ENCODE measurements at places on chromosomes 7 and 10.
A peak's percentile ranks its signal among the peaks of the same experiment; 100 is the strongest.

- DNase-seq, result no peak
Observed at GRCh38 chr10:107481224-107481623, 316.7 kb upstream of the SORCS1 start.

DNA sequence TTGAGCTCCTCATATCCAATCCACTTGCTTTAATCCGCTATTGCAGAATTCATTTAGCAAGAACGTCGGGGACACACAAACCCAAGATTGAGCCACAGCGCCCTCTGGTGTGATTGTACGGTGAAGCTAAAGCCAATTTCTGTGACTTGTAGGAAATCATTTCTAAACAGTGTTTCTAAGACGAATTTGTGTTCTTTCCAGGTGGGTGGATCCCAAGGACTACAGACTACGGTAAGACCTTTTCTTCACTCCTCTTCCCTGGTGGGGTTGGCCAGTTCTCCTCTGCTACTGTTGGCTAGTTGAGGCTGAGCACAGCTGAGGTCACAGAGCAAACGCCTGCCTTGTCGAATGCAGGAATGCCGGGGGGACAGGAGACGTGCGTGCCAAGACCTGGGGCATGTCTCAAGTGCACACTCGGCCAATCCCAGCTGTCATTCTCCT, 5.2 kb downstream of the DMBT1 start:
- peak; percentile 81 for DNase-seq

GRCh38 chr7:130929896-130930659, 196.1 kb upstream of the KLF14 start:
- DNase-seq, result no peak

- no peak for DNase-seq
Observed at GRCh38 chr7:83313931-83314330, 151.2 kb upstream of the PCLO start.

DNA sequence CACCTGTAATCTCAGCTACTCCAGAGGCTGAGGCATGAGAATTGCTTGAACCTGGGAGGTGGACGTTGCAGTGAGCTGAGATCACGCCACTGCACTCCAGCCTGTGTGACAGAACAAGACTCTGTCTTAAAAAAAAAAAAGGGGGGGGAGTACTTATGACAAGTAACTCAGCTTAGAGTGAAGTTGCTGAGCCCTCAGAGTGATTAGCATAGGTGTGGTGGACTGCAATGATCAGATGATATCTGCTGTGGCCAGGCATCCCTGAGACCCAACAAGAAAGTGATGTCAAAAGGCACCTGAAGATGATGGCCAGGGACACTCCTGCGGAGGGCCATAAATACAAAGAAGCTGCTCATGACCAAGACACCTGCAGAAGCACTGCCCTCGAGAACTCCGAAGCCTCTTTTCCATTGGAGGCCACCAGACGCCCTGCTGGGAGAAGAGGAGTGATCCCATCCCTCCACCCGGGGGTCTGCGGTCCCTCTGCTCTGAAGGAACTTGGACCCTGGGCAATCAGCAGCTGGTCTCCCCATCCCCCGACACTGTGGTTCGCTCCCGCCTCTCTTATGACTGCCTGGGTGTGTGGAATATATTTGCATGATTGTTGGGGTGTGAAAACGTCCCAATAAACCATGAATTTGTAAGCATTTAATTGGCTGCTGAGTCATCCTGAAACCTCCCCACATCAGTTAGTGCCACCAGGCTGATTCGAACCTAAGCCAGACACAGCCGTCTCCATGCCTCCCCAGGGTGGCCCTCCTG, 46.0 kb downstream of the RASGEF1A start:
- peak; percentile 30 for DNase-seq

DNA sequence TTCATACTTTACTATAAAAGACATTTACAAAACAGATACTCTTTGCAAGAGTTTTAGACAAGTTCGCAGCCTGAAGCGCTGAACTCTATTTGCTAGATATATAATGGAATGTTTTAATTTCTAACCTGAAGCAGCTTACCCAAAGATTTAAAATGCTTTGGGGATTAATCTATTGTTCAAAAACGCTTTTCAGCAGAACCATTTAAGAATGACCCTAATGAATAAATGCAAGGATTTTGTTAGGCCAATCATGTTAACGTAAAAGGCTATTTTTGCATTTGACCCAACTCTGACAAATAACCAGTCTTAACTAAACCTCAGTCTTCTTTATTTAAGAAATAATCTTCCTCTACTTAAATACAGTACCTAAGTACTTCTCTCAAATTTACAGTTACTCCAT, 406.7 kb upstream of the POT1 start:
- no peak for DNase-seq

GRCh38 chr7:113774182-113774807, 144.5 kb downstream of the PPP1R3A start:
- DNase-seq, result no peak

DNA sequence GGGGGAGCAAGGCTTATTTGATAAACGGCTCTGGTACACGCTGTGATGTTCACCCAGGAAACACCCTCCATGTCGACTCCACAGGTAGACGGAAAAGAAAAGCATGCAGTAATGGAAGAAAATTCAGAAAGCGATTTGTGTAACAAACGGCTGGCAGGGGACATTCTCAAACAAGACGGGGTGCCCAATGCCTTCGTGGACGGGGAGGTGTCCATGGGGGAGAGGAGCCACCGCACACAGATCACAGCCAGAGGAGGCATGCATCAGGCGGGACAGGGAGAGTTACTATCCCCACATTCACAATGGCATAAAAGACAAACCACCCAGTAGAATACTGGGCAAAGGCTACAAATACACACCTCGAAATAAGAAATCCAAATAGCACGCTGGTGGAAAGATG, 20.1 kb downstream of the CNPY1 start:
- DNase-seq, result no peak

- DNase-seq, result no peak
Observed at GRCh38 chr10:59801171-59801570, 47.9 kb upstream of the MRLN start.

DNA sequence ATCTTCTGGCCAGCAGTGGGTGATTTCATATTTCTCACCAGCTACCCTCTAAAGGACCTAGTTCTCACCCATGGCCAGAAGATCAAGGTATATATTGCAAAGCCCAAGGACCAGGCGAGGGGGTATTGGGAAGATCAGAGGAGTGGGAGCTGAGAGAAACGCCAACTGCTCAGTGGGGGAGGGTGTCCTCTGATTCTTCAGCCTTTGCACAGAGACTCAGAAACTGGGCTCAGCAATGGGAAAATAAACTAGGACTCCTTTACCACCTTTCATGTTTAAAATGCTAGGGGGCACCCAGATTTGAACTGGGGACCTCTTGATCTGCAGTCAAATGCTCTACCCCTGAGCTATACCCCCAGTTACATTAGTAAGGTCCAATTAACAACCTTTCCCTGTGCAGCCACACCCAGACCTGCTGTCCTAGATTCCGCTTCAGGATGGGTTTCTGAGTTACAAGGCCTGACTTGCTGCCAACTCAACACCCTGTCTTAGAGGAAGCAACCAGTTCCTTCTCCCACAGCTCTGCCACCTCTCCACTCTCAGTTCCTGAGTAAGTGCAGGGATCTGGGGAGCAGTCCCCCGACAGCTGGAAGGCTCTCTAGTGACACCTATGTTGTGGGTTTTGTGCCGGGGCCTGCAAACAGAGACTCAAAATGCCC, 93.5 kb downstream of the ZNF783 start:
- no peak for DNase-seq

DNA sequence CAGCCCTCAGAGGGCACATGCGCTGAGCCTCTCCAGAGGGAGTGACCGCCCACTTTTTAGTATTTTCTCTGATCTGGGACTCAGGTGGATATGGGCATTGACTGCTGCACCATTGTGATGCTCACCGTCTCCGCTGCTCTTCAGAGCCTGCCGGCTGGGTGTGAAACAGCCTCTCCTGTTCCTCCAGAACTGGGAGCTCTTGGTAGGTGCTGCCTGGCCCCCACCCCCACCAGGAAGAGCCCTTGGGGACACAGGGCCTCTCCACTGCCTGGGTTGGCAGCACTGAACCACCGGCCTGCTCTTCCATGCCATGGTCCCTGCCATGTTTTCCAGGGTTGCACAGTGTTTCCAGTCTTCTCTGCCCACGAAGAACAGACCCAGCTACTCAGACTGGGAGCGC, 36.3 kb downstream of the ARHGAP22 start:
- DNase-seq, result no peak

- no peak for DNase-seq
Observed at GRCh38 chr7:39624935-39625694, 1.7 kb downstream of the RALA start.

DNA sequence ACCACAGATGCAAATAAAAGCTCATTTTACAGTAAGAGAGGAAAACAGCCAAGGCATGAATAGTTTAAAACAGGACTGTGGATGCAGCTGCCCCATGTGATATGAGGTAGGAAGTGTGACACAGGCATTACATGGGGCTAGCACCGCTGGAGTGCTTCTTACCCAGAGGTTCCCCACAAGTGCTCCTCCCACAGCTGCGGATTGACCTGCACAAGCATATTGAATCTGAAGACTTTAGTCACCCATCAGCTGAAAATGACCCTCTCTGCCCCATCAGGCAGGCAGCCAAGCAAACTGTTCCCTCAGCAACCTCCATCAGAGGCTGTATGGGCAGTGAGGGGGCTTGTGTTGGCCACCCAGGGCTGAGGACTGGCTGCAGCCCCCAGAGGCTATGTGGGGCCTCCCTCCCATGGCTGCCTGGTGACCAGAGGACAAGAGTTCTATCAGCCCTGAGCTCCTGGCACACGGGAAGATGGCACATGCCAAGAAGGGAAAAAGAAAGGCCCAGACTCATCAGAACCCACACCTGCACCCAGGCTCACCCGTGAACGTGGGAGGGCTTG, 98.7 kb downstream of the TCERG1L start:
- no peak for DNase-seq

- DNase-seq, result no peak
Observed at GRCh38 chr7:71320916-71321315, 189.0 kb downstream of the GALNT17 start.

DNA sequence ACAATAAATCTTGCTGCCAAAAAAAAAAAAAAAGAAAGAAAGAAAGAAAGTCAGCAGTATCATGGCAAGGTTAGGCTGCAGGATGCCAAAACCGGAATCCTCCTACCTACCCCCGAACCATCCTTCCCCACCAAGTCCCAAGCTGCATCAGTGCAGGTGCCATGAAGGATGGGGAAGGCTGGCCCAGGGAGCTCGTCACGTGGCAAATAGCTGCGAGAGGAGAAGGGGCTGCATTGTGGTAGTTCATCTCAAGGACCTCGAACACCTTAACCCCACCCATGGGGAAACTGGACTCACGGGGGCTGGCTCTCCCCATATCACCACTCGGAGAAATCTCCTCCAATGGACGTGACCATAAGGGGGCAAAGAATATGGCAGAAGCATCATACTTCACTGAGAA, 86.2 kb downstream of the TACC2 start:
- no peak for DNase-seq

DNA sequence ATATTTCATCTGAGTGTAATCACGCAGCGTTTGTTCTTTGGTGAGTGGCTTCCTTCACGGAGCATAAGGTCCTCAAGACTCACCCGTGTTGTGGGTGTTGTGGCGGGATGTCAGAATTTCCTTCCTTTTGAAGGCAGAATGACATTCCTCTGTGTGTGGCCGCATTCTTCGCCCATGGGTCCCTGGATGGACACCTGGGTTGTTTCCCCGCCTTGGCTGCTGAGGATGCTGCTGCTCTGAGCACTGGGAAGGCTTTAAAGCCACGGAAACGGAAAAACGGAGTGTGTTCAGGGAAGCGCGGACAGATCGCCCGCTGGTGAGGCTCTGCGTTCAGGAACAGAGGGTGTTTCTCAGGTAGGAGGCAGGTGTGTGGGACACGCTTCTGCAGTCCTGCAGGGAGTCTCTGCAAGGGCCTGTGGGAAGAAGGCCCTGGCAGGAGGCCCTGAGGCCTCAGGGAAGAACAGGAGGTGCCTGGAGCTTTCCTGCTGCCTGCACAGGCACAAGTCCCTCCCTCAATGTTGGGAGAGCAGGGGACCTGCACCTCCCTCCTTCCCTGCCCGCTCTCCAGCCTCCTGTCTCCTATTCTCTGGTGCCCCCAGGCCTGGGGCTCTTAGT, 35.7 kb upstream of the SHH start:
- DNase-seq, result no peak

- DNase-seq, result peak; percentile 5
Observed at GRCh38 chr7:151244841-151245346, 3.6 kb downstream of the SMARCD3 start.

DNA sequence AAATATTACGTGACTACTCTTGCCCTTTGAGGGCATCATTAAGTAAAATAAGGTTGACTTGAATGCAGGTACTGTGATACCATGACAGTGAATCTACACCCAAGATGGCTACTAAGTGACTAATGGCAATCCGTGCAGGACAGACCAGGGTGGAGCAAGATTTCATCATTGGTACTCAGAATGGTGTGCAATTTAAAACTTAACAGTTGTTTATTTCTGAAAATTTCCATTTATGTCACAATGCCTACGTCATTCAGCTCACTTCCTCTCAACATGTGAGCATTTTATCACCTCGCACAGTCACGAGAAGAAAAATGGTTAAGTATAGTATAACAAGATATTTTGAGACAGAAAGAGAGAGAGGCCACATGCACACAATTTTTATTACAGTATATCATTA, 50.3 kb upstream of the MET start:
- DNase-seq, result no peak

DNA sequence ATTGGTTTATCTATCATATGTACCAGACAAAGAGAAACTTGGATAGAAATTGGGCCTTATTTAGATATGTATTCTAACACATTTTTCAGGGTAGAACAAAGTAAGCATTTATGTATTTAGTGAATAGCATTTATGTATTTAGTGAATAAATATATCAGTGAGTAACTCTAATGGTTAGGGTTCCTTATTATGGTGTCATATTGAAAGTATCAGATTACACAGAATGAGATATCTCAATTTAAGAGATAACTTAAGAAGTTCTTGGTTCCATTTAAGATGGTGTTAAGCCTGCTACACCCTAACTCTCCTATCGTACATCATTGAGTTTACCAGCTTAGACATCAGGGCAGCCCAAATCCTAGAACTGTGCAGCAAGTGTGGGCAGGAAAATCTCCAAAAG, 35.9 kb upstream of the DMTF1 start:
- DNase-seq, result no peak

GRCh38 chr7:132072165-132072564, 504.1 kb downstream of the PLXNA4 start:
- DNase-seq, result no peak

- no peak for DNase-seq
Observed at GRCh38 chr7:149081914-149082313, 8.6 kb downstream of the ZNF786 start.

DNA sequence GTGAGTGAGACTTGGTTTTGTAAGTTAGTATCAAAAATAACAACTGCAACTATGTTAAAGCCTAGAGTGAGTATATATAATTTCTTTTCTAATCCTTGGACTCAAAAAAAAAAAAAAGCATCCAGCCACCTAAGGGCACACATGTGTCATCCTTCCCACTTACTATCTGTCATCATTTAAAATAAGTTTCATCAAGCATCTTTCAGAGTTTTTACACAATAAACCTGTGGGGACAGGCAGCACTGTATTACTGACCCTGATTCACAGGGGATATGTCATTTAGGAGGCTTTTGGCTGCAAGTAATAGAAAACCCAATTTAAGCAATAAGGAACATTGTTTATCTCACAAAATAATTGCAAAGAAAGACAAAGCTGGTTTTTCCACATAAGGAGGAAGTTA, 32.3 kb upstream of the OSBPL3 start:
- DNase-seq, result no peak

- no peak for DNase-seq
Observed at GRCh38 chr7:46444256-46444655, 523.2 kb upstream of the IGFBP3 start.

Measured in kidney (tissue), 22 donors.